ENCODE measurements at places on chromosomes 7 and 10.

GRCh38 chr10:1126461-1126860, 70.3 kb downstream of the WDR37 start:
- no peak for DNase-seq

DNA sequence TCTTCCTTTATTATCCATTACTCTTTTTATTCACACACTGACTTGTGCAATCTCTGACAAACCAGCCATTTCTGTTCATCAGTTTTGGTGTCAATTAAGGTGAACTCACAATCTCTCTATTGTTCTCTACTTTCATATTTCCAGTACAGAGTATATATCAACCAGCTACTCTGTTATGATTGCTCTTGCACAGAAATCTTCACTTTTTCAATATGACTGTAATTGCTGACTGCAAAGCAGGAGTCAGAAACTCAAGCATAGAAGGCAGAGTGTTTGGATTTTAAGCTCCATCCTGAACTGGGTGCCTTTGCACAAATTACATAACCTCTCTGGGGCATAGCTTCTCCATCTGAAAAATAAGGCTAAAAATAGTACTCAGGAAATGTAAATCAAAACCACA, 1042.0 kb downstream of the GRM8 start:
- no peak for DNase-seq

GRCh38 chr7:136877509-136877908, 9.1 kb downstream of the CHRM2 start:
- DNase-seq, result no peak

DNA sequence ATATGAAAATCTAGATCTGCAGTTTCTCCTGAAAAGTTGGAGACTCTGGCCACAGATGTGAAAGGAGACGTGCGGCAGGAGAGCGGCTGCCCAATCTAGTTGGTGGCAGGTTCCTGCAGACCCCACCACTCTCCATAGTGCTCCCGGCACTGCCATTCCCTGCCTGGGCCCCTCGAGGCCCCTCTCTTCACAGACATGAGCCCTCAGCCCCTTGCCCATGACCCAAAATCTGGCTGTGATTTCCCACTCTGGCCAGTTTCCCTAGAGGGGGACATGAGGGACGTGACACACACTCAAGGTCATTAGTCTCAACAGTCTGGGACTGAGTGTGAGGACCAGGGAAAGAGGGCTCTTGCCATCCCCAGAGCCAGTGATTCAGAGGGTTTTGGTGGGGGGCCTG, 138.7 kb downstream of the PTPN20 start:
- no peak for DNase-seq

DNA sequence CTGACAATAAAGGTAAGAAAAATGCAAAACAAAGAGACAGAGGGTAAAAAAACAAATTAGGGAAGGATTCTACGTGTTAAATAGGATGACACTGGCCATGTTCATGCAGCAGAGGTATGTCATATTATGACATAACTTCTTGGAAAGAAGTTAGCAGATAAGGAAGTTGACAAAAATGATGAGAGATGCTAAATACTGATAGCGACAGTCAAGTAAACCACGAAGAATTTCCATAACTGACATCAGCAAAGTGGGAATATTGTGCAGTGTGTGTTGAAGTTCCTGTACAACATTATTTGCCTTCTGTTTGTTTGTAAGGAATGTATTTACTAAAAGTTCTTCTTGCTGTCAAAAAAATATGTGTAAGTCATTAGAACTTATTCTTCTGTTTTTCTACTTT, 29.5 kb downstream of the MDH2 start:
- no peak for DNase-seq

GRCh38 chr7:32574626-32575025, 79.3 kb downstream of the AVL9 start:
- no peak for DNase-seq

DNA sequence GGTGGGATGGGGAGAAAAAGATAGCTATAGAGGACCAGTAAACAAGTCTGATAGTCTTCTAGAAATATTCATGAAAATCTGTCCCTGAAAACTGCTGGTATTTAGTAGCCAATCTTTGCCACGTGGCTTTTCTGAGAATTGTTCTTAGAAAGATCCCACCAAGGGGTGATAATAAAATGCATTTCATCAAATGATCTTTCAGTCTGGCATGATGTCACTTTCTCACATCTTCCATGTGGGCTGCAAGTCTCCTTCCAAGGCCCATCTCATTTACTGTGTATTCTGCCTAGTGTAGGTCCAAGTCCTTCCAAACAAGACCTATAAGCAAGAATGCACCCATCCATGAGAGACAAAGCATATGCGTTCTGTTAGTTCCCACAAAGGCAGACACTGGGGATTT, 226.0 kb downstream of the CHCHD3 start:
- no peak for DNase-seq

- DNase-seq, result no peak
Observed at GRCh38 chr10:78920011-78920410, 148.8 kb upstream of the ZMIZ1 start.

DNA sequence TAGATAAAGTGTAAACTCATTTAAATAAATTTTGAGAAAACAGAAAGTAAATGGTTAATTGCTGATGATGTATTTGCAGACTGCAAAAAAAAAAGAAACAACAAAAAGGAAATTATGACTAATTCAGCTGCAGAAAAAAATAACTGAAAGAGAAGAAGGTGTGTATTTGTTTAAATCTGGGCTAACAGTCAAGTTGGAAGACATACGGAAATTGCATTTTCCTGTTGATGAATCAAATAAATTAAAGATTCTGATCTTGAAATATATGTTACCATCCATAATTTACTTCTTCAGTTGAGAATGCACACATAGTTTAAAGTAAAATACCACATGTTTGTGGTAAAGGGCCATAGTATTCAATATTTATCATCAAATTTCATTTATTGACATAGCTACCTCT, 19.3 kb upstream of the ING3 start:
- DNase-seq, result no peak

GRCh38 chr10:22999942-23000341, 72.1 kb downstream of the ARMC3 start:
- no peak for DNase-seq

- no peak for DNase-seq
Observed at GRCh38 chr10:6692856-6693255, 112.8 kb upstream of the PRKCQ start.

- no peak for DNase-seq
Observed at GRCh38 chr7:155439311-155440017, 18.5 kb upstream of the EN2 start.

GRCh38 chr10:49651039-49651835, 28.2 kb upstream of the C10orf53 start:
- DNase-seq, result no peak

GRCh38 chr10:68665841-68666240, 55.2 kb upstream of the CCAR1 start:
- DNase-seq, result no peak

DNA sequence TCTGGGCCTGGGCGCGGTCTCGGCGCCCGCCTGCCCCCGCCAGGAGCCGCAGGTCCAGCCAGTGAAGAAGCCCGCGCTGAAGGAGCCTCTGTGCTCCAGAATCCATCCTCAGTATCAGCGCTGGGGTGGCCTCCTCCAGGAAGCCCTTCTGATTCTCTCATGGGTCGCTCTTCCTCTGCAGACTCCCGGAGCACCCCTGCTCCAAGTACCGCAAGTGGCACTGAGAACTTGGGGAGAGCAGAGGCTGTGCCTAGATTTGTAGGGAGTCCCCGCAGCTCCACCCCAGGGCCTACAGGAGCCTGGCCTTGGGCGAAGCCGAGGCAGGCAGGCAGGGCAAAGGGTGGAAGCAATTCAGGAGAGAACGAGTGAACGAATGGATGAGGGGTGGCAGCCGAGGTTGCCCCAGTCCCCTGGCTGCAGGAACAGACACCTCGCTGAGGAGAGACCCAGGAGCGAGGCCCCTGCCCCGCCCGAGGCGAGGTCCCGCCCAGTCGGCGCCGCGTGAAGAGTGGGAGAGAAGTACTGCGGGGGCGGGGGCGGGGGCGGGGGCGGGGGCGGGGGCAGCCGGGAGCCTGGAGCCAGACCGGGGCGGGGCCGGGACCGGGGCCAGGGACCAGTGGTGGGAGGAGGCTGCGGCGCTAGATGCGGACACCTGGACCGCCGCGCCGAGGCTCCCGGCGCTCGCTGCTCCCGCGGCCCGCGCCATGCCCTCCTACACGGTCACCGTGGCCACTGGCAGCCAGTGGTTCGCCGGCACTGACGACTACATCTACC, at the start of gene ALOX5:
Gene ALOX5 (plus strand): TSS at position 641 of the 774 bp plus-strand sequence. CDS start 64 bp downstream, at position 705.
- DNase-seq, result no peak

DNA sequence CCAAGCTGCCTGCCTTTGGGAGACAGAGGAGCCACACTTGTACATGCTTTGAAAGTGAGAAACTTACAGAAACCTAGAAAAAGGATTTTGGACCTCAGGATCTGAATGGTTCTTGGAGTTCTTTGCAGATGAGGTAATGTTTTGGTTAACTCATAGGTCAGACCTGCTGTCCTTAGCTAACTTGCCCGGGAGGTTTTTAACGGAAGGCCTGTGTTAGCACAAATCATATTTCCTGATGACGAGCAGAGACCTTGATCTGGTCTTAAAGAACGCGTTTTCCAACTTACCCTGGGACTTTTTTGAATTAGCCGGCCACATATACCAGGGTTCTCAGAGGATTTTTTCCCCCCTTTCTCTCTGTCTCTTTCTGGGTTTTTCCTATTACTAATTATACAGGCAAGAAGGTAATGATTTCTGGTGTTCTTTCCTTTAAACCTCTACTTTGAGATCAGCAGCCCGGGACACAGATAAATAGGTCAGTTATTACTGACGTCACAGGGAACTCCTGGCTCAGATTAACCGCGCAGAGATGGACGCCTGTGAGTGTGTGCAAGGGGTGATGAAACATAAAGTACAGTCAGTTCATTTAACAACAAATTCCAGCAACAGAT, 101.7 kb upstream of the KLF6 start:
- no peak for DNase-seq

DNA sequence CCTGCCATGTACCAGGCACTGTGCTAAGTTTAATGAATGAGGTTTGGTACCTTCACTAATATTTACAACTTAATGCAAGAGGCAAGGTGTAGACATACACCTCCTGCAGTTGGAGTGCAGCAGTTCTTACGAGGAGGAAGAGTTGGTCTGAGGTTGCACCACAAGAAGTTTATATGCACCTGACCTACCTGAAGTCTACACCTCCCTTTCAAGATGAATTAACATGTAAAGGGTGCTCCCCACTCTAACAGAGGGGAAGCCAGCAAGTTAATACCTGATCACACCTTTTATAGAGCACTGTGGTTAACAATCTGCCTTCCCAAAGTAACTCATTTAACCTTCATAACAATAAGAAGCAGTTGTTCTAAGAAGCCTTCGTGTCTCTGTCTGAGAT, 120.0 kb downstream of the LYZL1 start:
- DNase-seq, result no peak

DNA sequence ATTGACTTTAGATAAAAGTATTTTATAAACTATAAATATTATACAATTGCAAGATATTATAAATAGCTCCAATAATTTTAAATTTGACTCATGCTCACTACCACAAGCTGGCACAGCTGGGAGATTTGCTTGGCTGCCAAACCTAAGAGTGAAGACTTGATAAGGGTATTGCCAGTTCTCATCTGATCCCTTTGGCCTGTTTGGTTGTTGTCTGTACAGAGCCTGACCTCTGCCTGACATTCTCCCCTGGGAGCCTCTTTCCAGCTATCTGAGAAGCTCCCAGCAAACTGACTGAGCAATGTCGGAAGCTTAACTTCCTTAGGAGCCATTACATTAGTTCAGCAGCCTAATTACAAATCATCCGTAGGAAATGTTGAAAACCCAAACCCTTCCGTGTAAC, 10.2 kb upstream of the LMOD2 start:
- no peak for DNase-seq

DNA sequence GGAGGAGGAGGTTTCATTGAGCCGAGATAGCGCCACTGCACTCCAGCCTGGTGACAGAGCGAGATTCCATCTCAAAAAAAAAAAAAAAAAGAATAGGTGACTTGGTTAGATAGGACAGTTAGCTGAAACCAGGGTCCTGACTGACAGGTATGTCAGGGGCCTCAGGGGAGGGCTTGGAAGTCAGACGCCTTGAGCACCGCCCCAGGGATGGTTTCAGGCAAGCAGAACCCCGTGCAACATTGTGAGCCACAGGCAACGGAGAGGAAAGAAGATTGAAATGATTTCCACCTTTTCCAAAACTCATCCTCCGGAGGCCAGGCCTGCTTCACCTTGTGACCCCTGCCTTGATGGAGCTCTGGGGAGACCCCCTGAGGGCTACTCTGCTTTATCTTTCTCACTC, 8.6 kb downstream of the UCMA start:
- no peak for DNase-seq

DNA sequence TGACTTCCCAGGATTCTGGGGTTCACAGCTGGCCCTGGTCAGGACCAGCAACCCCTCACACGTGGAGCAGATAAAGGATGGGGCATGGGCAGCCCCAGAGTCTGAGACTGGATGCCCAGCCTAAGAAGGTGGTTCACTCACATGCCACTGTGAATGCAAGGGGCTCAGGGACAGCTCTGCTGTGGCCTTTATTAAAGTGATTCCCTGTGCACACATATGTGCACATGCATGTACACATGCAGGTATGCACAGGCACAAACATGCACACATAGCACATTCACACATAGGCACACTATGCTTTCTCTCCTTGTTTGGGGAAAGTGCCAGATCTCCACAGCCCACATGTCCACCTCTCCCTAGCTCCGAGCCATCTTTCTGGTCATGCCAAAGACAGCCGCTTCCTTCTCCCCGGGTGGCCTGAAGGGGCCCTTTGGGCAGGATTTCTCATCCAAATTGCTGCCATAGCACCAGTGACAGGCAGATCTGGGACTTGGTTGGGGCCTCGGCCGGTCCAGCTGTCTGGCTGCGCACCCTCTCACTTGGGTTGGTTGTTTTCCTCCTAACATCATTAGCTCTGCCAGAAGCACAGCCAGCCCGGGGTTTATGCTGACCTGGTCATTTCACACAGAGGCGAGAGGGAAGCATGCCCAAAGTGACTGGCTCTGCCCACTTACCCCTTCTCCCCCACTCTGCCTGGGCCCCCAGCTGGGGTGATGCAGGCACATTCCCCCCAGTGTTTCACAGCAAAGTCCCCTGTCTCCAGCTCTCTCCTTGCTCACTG, 1.4 kb downstream of the GCK start:
- peak; percentile 39 for DNase-seq

- DNase-seq, result no peak
Observed at GRCh38 chr10:80379701-80380100, 23.1 kb downstream of the DYDC2 start.

DNA sequence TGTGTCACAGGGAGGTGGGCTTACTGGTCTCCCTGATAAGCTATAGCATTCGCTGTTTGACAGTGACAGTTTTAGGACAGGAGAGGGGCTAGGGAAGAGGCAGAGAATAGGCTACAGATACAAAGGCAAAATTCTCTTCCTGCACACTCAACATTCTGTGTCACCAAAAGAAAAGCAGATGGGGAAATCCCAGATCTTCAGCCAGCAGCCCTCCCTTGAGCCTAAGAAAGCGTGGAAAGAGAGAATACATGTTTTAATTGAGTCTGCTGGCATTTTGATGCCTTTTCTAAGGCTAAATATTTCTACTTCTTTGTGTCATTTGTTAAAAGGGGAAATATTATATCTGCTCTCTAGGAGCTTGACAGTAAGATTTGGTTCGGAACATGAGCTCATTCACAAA, 247.0 kb downstream of the TRIL start:
- no peak for DNase-seq
